Right atrium auricular region (tissue), 2 donors: ENCODE measurements at places on chromosomes 7 and 10. TPM values are rescaled to one million over a fixed set of nuclear protein-coding genes. Genes with fewer than 3 reads are reported as not detected.

MICALL2 gene
- 3.6 TPM for total RNA-seq

GTF2IRD2 gene
- total RNA-seq = 13.3 TPM

ANKRD61 gene
- not detected for total RNA-seq

DKK1 gene
- total RNA-seq = 3.7 TPM

GRID2IP gene
- total RNA-seq = not detected

LLCFC1 gene
- total RNA-seq = not detected

OR2A1 gene
- total RNA-seq = 0.28 TPM

PRR15 gene
- 26.3 TPM for total RNA-seq

NUDT13 gene
- total RNA-seq = 1.5 TPM

GJD4 gene
- total RNA-seq = not detected

GPR26 gene
- not detected for total RNA-seq

PTF1A gene
- total RNA-seq = not detected

PAPOLB gene
- 0.11 TPM for total RNA-seq

GRCh38 chr7:13860734-13861133, 128.7 kb downstream of the ETV1 start:
- no peak for DNase-seq

- no peak for DNase-seq
These were observed 92.2 kb upstream of the ZPBP start for GRCh38 chr7:50185208-50185607.

GRCh38 chr7:5354460-5355232, 69.0 kb downstream of the TNRC18 start:
- DNase-seq = peak; percentile 72

GRCh38 chr7:23913016-23913415, 203.0 kb downstream of the STK31 start:
- DNase-seq = no peak

- peak; percentile 89 for DNase-seq
These were observed 23.1 kb downstream of the MDFIC start for GRCh38 chr7:114944745-114945625.

DNA sequence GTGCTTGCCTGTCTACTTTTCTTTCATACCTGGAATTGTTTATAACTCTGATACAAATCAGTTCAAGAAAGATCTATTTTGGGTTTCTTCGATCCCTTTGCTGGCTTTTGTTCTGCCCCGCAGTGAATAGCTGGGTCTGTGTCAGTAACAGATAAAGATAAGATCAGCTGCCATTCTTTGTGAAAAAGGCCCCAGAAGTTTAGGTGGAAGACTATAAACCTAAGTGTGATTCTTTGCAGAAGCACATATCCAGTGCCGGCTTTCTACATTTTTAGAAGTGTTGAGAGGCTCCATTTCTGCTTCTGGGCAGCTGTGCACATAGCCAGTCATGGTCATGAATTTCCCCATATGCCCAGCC, 686.4 kb upstream of the C7orf33 start:
- no peak for DNase-seq

- DNase-seq = no peak
These were observed 348.1 kb downstream of the GATA3 start for GRCh38 chr10:8402576-8402975.

GRCh38 chr7:31076051-31076450, 23.9 kb downstream of the ADCYAP1R1 start:
- DNase-seq = no peak

DNA sequence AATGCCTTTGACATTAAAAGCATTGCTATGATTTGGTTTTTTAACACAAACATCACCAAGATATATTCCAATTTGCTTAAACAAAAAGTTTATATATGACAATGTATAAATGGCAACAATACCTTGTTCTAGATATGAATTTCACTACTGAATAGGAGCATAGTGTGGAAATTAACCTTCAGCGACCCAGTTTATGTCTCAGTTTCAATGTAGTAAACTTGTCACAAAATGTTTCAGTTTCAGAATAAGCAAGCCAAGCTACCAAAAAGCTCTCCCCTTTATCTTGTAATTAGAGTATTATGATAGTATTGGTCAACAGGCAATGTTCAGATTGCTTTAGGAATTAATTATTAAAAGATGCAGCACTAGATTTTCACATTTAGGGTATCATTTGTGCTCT, 99.6 kb upstream of the PCDH15 start:
- DNase-seq = no peak

DNA sequence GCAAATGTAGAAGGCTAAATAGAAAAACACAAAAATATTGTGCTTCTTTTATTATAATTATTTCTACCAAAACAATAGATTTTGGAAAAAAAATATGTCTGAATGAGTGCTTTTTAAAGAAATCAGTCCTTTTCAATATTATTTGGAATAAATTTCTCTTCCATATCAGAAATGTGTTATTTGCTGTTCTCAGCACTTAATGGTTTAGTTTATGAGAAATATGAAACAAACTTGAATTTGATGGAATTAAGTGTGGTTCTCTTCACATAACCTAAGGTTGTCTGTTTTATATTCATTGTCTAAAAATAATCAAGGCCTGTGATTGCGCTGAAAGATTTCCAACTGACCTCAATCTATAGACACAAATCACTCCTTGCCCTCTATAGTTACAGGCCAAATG, 203.0 kb downstream of the COBL start:
- no peak for DNase-seq

GRCh38 chr7:131538813-131539179, 17.6 kb downstream of the PODXL start:
- DNase-seq = no peak

- DNase-seq = no peak
These were observed 75.8 kb downstream of the ZNF92 start for GRCh38 chr7:65449505-65449852.

GRCh38 chr10:82294874-82295378, 419.9 kb downstream of the NRG3 start:
- DNase-seq = no peak

- DNase-seq = no peak
These were observed 246.8 kb downstream of the CELF2 start for GRCh38 chr10:11264296-11265048.

DNA sequence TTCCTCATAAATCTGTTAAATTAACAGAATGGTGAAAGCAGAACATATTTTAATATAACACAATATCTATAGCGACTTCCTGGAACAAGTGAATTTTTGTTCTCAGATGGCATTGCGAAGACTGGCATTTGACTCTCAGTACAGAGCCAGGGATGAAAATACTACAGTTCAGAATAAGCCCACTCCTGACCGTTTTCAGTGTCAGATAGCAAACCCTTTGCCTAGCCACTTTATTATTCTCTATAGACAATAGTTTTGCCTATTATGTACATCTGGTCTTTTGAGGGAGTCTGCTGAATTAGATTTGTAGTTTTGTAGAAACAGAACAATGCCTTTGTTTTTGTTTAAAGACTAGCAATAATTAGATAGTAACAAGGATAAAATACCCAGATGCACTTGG, 2.3 kb downstream of the MINPP1 start:
- DNase-seq = no peak

DNA sequence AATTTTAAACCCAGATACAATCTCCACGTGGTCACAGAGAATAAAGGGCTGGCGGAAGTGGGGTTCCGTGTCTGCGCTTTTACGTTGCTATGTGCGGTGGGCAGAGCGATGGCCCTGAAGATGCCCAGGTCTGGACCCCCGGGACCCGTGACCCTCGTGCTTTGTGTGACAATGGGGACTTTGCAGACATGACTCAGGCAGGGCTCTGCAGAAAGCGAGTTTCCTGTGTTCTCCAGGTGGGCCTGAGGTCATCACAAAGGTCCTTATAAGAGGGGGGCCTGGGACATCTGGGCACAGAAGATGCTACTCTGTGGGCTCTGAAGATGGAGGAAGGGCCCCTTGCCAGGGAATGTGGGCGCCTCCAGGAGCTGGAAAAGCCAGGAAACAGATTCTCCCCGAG, 95.3 kb downstream of the ELFN1 start:
- no peak for DNase-seq

GRCh38 chr7:23205909-23206767, 24.3 kb downstream of the NUP42 start:
- DNase-seq = no peak

DNA sequence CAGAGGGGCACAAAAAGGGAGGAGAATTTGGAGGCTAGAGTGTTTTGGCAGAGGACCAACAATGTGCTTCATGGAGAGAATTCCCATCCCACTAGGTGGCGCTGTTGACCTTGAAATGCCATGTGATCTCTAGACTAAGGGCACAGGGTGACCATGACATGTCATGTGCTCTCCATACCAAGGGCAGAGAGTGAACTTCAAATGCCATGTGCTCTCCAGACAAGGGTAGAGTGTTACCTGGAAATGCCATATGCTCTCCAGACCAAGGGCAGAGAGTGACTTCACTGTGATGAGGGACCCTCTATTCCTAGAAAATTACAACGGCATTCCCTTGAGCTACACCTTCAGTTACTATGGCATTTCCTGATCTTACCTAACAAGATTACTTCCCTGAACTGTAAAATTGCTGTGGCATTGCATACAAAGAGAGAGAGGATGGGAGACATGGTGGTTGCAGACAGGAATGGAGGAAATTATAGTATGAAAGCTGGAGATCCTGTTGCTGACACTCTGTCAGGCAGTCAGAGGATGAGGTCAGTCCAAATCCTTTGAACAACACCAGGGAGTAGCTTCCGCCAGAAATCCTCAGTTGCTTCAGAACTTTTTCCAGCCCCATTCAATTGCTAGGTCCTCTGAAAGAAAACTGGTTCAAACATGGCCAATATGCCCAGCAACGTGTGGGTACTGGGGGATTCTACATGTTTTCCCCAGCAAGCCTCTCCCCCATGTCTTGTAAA, 60.9 kb upstream of the ACSM6 start:
- DNase-seq = peak; percentile 68

DNA sequence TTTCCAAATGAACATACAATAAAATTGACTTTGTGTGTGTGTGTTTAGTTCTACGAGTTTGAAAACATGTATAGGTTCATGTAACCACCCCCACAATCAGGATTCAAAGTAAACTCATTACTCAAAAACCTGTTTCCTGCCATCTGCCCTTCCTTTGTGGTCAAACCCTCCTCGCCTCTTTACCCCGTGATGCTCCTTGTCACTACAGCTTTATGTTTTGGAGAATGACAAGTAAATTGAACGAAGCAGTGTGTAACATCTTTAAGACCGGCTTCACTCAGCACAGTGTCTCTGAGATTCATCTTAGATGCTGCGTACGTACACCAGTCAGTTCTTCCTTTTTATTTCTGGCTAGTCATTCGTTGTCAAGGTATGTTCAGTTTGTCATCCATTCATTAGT, 54.6 kb upstream of the MKI67 start:
- no peak for DNase-seq

- DNase-seq = no peak
These were observed 134.8 kb downstream of the PDE1C start for GRCh38 chr7:31935124-31936054.

DNA sequence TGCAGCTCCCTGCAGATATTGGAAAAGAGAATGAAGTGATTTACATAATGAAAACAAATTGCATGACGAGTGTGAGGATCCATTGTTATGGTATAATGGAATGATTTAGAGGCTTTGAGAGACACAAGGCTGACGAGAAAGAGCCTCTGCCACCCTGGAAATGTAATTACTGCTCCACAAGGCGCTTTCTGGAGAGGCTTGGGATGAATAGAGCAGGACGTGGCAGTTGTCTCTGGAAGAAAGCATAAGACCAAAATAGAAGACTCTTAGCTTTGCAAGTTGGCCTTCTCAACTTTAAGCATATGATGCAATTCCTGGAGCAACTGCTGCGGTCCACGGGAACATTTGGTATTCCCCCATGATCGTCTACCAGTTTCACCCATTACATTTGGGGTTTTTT, 181.9 kb upstream of the TCF7L2 start:
- DNase-seq = no peak

DNA sequence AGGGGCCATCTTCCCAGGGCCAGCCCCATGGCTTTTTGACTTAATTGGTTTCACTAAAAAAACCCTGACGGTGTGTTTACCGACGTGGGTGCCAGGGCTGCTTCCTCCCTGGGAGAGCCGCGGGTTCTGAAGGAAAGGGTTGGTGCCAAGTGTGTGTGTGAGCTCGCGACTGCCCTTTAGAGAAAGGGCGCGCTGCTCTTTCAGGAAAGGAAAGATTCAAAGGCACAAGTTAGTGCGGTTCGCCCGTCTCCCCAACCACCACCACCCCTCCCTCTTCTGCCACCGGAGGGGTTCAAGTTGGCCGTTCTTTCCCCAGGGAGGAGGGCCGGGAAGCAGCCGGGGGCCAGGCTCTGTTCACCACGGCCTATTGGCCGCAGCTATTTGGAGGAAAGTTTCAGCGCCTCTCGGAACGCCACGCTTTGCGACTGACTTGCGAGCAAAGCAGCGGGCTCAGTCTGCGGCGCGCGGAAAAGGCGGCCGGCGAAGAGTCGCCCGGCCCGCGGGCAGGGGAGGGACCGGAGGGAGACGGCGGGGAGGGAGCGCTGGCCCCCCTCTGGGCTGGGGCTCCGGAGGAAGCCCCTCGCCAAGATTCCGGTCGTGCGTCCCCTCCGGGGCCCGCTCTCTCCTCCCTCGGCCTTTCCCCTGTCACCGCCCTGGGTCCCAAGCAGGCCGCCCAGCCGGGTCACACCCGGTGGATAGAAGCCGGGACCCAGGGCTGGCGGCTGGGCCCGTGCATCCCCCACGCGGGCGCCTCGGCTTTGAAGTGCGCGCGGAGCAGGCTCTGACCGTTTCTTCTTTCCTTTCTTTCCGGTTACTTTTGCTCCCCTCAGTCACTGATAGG, 165.9 kb upstream of the PPP1R3A start:
- DNase-seq = peak; percentile 61

- no peak for DNase-seq
These were observed 21.0 kb upstream of the FRAT2 start for GRCh38 chr10:97355571-97355975.
